ENCODE measurements at places on chromosomes 7 and 10.

DNA sequence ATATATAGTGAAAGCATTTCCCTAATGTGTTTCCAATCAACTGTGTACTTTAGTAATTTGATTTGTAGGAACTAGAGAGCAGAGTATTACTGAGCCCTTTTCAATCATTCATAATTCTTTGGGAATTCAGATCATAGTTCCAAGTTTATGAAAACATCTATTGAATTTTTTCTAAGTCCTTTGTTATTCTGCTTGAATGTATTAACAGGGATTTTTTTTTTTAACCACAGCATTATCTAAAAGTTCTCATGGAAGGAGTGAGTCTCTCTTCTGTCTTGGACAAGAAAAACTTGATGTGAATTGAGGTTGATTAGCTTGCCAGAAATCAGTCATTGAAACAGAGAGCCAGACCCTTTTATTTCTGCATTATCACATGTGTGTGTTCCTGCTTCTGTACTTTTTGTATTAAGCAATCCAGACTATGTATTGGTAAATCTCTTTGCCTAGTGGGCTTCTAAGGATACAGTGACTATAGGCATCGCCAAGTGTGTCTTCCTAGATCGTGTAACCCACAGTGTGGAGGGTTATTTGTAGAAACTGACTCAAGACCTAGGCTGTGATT lies 59.9 kb downstream of the BMPER start:
- no peak for DNase-seq

DNA sequence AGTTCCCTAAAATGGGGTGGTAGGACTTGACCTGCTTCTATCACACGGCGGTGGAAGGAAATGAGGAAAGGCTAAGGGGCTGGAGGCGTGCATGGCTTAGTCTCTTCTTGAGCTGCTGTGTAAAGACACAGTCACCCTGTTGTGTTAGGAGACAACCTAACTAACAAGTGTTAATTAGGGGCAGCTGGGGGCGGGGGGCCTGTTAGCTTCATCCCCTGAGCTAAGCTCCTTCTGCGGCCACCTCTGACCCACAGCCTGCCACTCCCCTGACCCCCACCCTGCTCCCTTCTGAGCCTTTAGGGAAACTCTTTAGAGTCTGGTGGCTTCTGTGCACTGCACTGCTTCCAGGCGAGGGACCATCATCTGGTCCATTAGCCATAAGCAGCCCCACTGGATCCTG lies 28.0 kb downstream of the COL17A1 start:
- DNase-seq, result no peak

DNA sequence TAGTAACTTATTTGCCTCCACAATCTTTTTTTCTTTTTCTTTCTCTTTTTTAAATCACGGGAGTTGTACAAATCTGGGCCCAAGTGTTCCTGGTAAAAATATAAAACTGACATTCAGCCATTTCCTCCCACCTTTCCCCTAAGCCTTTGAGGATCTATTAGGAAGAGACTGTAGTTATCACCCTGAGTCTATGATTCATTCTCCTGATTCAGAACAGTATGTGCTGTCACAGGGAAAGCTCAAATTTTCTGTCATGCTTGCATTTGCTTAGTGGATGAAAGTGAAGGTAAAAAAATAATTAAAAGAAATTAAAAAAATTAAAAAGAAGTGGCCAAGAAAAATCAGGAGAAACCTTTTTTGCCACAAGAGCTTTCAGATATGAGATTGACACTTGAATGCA lies 71.7 kb downstream of the KIF20B start:
- no peak for DNase-seq

DNA sequence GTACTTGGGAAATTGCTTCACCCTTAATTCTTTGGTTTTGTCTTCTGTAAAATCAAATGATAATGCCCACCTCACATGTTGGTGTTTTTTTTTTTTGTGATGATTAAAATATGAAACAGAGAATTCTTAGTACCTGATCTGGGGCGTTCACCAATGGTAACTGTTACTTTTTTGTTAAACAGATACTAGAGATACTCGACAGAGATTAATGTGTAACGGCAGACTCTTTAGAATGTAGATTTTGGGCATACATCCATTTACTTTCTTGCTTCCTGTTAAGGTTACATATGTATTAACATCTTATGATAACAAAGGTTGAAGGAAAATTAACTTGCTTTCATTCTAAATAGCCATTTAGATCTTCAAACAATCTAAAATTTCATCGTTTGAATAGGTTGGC lies 23.3 kb downstream of the PLXDC2 start:
- no peak for DNase-seq

GRCh38 chr7:41972776-41973175 lies 264.2 kb downstream of the GLI3 start:
- no peak for DNase-seq

DNA sequence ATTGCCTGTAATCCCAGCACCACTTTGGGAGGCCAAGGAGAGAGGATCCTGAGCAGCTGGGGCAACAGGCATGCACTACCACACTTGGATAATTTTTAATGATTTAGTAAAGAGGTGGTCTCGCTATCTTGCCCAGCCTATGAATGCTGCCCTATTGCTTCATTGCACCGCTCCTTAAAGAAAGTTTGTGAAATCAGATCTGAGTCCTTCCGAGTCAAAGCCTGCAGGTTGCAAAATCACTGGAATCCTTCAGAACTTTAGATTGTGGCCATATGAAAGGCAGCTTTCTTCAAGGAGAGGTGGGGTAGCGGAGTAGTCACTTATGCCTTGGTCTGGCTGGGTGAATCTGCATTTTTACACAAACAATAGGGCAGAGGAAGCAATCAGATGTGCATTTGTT lies 166.3 kb downstream of the ARHGAP12 start:
- no peak for DNase-seq

- DNase-seq, result no peak
These were observed 438.7 kb upstream of the NRP1 start for GRCh38 chr10:33773253-33773573.

- DNase-seq, result no peak
These were observed 310.2 kb downstream of the AUTS2 start for GRCh38 chr7:69908454-69908853.

GRCh38 chr7:31052841-31053601 lies 913 bp downstream of the ADCYAP1R1 start:
- no peak for DNase-seq

GRCh38 chr10:69303632-69304051 lies 25.3 kb downstream of the HK1 start:
- no peak for DNase-seq

DNA sequence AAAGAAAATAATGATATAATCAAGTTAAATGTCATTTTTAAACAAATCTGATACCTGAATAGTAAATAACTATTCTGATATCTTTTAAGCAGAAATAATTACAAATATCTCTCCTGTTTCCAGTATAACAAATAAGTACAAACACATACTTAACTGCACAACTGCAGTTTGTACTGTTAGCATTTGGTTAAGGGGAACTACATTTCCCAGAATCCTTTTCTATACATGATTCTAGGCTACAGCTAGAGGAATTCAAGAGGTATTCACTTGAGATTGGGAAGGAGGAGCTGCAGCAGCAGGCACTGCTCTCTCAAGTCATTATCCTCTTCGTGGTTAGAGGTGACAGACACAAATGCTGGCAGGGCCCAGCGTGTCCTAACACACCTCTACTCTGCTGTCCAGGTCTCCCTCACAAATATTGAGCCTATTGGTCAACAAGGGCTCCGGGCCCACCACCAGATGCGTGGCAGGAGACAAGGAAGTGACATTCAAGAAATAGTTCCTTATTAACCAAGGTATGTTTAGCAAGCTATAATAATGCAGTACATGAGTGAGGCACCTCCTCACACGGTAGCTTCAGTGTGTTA lies 255.1 kb upstream of the MKLN1 start:
- no peak for DNase-seq

GRCh38 chr10:88848499-88848898 lies 3.1 kb downstream of the ANKRD22 start:
- no peak for DNase-seq

DNA sequence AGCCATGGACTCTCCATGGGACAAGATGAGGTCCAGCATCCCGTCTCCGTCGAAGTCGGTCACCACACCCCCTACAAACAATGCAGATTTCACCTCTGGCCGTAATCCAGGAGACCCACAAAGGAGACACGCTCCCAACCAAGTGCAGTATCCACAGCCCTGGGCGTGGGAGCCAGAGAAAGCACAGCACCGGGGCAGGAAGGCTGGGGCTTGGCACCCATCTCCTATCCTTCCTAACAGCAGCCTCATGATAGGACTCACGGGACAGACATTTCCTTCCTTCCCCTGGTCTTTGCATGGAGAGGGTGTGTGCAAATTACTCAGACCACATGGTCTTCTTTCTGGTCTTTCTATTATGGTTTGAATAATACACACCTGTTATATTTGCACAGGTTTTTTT lies 46.3 kb downstream of the GOLGA7B start:
- DNase-seq, result no peak

DNA sequence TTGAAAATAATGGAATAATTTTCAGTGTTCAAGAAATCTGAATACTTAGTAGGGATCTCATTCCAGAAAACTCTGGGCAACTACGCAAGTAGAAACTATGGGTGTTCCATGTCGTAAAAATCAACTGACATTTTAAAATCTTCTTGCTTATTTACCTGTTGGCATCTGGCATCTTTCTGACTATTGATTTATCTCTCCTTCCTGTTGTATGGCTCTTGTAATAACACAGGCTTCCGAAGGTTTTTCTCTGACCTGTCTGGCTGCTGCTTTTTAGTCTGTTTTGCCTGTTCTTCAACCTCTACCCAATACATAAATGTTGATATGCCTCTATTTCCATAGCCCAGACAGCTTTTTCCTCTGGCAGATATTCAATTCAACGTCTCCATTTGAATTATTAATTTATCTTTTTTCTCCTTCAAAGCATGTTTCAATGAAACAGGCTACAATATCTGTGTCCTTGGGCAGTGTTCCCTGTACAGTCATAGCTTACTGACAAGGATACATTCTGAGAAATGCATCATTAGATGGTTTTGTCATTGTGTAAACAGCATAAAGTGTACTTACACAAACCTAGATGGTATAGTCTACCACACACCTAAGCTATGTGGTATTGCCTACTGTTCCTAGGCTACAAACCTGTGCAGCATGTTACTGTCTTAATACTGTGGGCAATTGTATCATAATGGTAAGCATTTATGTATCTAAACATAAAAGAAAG lies 105.9 kb upstream of the ETV1 start:
- DNase-seq, result no peak

DNA sequence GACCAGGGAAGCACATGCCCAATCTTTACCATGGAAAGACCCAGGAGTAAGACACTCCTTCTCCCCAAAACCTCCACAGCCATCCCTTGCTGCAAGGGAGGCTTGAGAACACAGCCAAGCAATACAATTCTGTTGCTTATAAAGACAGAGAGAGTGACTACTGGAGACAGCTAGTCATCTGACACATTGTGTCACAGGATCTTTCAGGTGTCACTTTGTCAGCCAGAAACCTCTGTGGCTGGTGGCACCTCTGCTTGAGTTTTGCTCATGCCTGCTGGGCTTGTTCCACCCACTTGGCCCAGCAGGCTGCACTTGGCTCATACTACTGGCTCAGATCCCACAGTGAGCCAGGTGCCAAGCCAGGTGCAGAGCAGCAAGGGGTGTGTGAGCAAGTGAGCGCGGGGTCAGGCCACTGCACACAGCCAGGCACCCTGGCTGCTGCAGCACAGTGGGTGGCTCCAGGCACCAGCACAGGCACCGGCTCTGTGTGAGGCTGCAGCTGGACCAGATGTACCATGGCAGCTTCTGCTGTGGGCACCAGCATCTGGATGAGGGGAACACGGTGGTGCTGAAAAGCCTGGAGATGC lies 12.4 kb upstream of the PRLHR start:
- no peak for DNase-seq

- DNase-seq, result no peak
These were observed 111.2 kb downstream of the GALNT11 start for GRCh38 chr7:152136686-152137085.

Measured in stimulated activated effector memory CD8-positive, alpha-beta T cell treated with anti-CD3 and anti-CD28 coated beads, Interleukin-12 subunit alpha, Interleukin-12 subunit beta, amount 100 ng/mL, for 72 hours (primary cell).